ENCODE measurements at places on chromosomes 4 and X.

DNA sequence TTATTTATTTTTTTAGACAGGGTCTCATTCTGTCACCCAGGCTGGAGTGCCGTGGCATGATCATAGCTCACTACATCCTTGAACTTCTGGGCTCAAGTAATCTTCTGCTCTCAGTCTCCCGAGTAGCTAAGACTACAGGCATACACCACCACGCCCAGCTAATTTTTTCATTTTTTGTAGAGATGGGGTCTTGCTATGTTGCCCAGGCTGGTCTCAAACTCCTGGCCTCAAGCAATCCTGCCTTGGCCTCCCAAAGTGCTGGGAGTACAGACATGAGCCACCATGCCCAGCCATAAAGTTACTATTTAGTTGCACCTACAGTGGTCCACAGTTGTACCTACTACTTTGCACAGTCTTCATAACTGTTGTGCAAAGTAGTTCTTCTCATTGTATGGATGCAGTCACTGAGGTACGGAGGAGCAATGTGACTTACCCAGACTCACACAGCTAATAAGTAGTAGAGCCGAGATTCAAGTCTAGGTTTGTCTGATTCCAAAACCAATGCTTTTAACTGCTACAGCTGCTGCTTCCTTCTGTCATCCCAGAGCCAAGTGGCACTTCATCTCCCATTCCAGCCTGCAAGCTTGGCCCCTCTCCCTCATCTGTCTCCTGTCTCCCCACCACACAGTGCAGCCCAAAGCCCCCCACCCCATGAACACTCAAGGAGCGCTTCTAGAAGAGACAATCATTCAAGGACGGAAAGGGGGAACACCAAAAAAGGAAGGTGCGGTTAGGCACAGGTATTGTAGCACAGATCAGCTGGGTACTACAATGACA lies 24.0 kb upstream of the IQSEC2 start:
- DNase-seq: no peak

- DNase-seq: no peak
Observed at GRCh38 chrX:9301836-9302235, 163.0 kb upstream of the TBL1X start.

DNA sequence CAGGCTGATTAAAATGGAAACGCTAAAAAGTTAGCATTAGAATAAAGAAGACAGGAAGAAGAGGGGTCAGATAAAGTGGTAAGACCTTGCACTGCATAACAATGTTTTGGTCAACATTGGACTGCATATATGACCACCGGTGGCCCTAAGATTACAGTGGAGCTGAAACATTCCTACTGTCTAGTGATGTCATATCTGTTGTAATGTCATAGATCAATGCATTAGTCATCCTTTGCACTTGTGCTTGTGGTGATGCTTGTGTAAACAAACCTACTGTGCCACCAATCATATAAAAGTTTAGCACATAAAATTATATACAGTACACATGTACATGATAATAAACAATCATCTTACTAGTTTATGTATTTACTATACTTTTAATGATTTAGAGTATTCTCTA lies 73.0 kb downstream of the TMEM165 start:
- no peak for DNase-seq

- DNase-seq: no peak
Observed at GRCh38 chrX:39984191-39984956, 113.4 kb downstream of the BCOR start.

DNA sequence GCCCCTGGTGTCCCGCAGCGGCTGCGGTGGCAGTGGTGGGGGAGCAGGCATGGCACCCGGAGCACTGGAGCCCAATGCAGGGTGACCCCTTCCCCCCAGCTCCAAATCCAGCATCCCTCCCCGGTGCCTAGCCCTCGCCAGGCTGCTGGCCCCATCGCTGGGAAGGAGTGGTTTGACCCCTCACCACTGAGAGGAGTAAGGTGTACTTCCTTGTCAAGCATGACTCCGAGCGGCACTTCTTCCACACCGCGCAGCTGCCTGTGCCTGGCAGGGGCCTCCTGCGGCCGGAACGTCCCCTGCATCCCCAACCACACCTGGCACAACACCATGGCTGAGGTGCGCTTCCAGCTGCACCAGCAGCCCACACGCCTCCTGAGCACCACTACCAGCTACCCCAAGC lies 27.0 kb downstream of the LRPAP1 start:
- no peak for DNase-seq

GRCh38 chrX:150200820-150201287 lies 162.3 kb upstream of the MAMLD1 start:
- peak; percentile 1 for DNase-seq

DNA sequence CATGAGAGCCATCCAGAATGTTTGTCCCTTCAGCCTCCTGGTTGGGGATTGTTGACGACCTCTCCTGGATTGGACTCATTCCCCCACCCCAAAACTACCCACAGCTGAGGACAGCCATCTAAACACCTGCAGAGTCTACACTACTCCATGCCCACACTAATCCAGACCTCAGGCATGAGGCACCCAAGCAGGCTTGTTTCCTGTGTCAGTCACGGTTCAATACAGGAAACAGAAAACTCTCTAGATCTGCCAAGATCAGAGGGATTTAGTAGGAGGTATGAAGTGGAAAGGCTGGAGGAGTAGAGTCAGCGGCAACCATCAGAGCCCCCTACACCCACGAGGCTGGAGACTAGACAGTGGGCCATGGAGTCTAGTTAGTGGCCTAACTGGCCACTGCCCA lies 37.7 kb downstream of the HAND2 start:
- DNase-seq: no peak

GRCh38 chr4:147480891-147481576 lies at the start of gene EDNRA:
EDNRA (plus strand) TSS chr4:147481097; CDS start chr4:147485682, 4,585 bp downstream.
- no peak for DNase-seq

- peak; percentile 66 for DNase-seq
Observed at GRCh38 chrX:119753639-119754257, 4.6 kb upstream of the SOWAHD start.

- DNase-seq: no peak
Observed at GRCh38 chrX:9638871-9639270, 126.8 kb downstream of the GPR143 start.

DNA sequence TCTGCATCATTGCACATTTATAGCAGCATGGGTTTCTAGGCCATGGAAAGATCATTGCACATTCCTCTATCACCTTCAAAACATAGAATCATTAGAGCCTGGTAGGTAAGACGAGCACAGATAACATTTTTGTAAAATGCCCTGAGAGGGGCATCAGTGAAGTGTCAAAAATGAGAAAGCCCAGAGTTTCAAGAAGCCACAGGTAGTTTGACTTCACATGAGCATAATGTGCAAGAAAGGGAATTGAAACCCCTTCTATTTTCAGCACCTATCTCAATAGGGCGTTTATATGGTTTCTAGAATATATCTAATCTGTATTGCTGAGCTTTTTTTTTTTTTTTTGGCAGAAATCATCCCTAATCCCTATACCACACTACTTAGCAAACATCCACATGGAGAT lies 2441.7 kb downstream of the ARAP2 start:
- DNase-seq: no peak

GRCh38 chrX:154804957-154805695 lies at the start of gene MPP1:
MPP1 (minus strand) TSS chrX:154805485; CDS start chrX:154805373, 112 bp downstream.
- peak; percentile 72 for DNase-seq

DNA sequence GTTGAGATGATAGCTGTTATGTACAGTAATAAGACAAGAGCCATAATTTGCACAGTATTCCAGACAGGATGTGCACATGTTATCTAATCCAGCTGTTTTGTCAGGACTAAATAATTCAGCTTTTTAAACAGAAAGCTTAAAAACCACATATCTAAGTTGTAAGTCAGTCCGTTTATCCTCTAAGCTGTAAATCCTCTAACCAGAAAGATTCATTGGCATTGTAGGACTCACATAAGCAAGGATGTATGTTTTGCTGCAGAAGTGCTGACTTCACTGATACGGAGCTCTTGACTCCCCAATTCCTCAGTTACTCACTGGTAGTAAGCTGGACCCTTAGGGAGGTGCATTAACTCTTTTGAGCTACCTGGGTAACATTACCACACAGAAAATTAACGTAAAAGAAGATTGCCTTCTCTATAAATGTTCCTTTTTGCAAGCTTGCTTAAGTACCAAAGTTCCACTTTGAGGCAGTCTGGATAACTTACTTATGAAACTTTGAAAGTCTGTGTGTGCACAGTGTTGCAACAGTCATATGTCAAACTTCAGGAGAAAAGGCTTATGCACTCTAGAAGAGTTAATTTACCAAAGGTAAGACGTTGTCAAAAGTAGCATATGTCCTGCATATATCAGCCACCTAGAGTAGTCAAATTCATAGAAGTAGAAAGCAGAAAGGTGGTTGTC lies 58.3 kb upstream of the MAGEB2 start:
- DNase-seq: no peak

GRCh38 chrX:24398766-24399165 lies 38.3 kb downstream of the SUPT20HL1 start:
- DNase-seq: no peak

- DNase-seq: no peak
Observed at GRCh38 chr4:169209388-169209883, 61.3 kb downstream of the SH3RF1 start.

DNA sequence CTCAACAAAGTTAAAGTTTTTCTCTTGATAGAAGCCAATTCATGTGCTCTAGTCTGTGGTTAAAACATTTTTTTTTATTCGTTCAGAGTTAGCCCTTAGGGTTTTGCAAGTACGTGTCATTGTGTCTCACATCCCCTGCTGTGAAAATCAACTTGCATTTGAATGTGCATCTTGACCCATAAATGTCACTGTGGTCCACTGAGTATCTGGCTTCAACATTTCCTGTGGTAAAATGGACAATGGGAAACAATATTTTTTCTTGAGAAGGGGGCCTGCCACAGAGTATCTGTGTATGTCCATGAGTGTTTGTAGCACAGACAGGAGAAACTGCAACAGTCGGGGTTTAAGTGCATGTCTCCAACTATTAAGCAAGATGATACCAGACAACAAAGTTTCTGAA lies 554.8 kb upstream of the TENM3 start:
- no peak for DNase-seq

DNA sequence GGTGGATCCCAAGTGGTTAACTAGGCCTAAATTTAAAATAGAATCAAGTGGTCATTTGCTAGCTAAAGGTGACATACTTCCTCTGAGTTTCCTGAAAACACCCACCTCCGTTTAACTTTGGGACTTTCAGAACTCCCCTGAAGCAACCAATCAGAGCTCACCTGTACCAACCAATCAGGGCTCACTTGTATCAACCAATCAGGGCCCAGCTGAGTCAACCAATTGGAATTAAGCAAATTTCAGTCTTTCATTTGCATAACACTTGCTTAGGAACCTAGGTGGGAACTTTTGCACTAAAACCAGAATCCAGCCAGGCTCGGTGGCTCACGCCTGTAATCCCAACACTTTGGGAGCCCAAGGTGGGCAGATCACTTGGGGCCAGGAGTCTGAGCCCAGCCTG lies 15.9 kb downstream of the GPC4 start:
- no peak for DNase-seq

- no peak for DNase-seq
Observed at GRCh38 chrX:28582511-28582910, 4.7 kb upstream of the IL1RAPL1 start.

GRCh38 chr4:181597766-181598165 lies 645.4 kb upstream of the TENM3 start:
- no peak for DNase-seq

DNA sequence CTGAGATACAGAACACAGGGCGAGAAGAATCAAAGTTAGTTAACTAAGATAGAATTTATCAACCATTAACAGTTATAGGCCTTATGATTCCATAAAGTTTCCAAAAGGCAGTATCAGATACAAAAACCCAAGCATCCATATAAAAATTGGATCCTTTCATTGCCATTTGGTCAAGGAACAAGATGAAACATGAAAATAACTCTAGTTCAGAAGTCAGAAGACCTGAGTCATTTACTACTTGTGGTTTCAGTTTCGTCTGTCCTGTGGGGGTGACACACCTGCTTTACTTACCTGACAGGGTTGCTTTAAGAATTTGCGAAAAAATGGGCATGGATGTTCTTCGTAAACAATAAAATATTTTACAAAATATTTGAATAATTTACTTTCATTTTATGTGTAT lies 130.8 kb downstream of the ANAPC10 start:
- DNase-seq: no peak

- DNase-seq: no peak
Observed at GRCh38 chr4:84750960-84751283, 168.0 kb downstream of the CDS1 start.

GRCh38 chr4:168689791-168690190 lies 192.9 kb downstream of the PALLD start:
- no peak for DNase-seq

GRCh38 chrX:23779025-23779424 lies 3.9 kb upstream of the SAT1 start:
- no peak for DNase-seq

GRCh38 chr4:49000806-49001205 lies 14.7 kb downstream of the CWH43 start:
- no peak for DNase-seq

DNA sequence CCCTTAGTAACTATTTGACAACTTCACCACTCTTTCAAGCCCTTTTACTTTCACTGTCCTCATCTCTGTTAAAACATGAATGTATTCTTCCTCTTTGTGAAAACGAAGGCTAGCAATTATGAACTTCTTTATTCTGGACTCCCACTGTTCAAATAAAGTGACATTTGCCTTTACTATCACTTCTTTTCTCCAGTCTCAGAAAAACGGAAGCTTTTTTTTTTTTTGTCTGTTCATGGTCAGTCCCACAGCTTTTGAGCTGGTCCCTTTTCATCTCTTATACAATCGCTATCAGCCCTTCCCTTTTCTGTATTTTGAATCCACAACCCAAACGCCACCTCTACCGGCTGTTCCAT lies 327.7 kb downstream of the DKK2 start:
- no peak for DNase-seq

- DNase-seq: no peak
Observed at GRCh38 chr4:162011089-162011488, 152.7 kb downstream of the FSTL5 start.

DNA sequence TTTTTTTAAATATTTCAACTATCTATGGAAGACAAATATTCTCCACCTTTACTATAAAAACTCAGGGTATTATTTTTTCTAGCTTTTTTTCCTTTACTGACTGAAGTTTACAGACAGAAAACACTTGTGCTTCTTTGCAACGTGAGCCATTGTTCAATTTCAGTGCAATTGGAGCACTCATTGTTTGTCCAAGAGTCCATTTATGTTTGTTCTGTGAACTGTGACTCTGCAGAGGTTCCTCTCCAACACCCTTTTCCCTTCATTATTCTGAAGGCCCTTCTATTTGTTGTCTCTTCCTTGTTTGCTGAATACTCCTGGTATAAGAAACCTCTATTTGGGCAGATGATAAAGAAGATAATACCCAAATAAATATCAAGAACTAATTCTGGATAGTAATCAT lies 37.4 kb downstream of the DAPP1 start:
- DNase-seq: no peak

DNA sequence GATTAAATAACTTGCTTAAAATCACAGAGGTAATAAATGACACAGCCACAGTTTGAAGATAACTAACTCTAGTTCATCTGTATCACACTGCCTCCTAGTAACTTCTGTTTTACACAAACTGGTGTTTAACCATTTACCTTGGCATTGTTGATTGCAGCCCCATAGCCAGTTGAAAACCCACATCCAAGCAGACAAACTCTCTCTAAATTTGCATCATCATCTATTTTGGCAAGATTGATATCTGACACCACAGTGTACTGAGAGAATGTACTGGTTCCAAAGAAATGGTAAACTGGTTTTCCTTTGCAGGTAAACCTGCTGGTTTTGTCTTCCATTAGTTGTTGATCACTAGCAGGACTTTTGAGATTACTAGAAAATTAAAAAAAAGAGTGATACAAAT lies 7.8 kb downstream of the ADH4 start:
- no peak for DNase-seq

- DNase-seq: no peak
Observed at GRCh38 chr4:89222170-89222569, 85.4 kb downstream of the GPRIN3 start.

- no peak for DNase-seq
Observed at GRCh38 chrX:142702749-142703148, 323.0 kb upstream of the SPANXN4 start.

All from CD4-positive, alpha-beta T cell treated with Interferon alpha-2 for 1 hour (primary cell).